Foreskin keratinocyte (primary cell): ENCODE measurements at places on chromosomes 2 and 18.

GRCh38 chr2:221708902-221709301 lies 136.8 kb upstream of the EPHA4 start:
- no peak for DNase-seq

GRCh38 chr2:68319398-68320117 lies at the start of gene CNRIP1:
CNRIP1 (minus strand) TSS chr2:68319949; CDS start chr2:68319400, 549 bp downstream.
- no peak for DNase-seq

DNA sequence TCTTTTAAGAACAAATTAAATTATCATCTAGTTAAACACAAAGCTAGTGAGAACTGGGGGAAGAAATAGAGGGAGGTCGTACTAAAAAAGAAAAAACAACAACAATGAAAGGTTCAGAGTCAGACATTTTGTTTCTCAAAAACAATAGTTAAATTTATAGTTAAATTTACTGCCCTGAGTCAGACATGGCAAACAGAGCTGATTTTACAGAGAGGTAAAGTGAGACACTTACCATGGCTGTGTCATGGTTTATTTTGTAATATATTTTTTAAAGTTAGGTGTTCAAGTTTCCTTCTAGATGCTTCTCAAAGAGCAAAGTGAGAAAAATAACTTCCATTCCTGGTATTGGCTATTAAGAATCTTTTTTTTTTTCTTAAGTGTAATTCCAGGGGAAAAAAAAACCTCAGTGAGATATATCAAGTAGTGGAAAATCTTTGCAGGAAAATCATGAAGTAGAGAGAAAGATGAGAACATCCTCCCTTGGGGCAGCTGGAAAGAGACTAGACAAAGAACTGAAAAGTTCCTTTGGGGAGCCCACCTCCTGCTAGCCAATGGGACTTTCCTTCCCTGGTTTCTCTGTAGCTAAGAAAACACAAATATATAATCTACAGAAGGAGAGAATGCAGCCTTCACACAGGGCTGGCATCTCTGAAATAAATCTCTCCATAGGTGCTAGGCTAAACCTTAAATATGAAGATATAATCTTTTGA lies 12.3 kb downstream of the KLF7 start:
- no peak for DNase-seq

DNA sequence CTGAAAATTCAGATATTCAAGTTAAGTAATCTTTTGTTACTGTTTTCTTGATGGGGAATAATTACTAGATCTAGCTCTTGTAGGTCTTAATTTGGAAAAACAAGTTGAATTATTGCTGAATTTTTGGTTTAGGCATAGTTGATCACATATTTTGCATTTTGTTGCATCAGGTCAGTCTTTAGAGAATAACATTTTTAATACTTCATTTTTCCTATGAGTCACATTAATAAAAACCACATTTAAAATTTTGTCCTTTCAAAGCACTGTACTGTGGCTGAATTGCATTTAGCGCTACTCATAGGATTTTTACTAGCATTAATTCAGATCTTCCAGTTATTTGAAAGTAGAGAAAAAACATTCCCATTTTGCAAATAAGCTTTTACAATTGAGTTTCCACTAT lies 23.2 kb downstream of the MAP4K4 start:
- DNase-seq, result no peak
